ENCODE measurements at places on chromosomes 5 and 9.

GRCh38 chr9:126454215-126454614 is 127.6 kb downstream of the MVB12B start:
- DNase-seq, result no peak

GRCh38 chr9:124429530-124429867 is 14.3 kb upstream of the PSMB7 start:
- DNase-seq, result no peak

DNA sequence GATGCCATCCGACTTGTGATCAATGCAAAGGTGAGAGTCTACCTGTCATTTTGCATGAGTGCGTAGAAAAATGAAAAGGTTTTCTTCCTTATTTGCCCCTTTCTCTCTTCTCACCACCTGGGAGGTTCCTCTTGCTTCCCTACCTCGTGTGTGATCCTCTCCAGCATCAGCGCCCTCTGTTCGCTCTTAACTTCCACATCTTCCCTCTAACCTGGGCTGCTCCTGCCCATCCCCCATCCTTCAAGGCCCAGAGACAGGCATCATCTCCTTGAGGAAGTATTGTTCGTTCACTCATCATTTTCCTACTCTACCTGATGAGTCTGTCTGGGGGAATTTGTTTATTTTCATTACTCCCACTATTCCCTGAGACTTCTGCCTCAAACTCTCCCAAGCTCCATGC is 55.8 kb downstream of the RFK start:
- no peak for DNase-seq

DNA sequence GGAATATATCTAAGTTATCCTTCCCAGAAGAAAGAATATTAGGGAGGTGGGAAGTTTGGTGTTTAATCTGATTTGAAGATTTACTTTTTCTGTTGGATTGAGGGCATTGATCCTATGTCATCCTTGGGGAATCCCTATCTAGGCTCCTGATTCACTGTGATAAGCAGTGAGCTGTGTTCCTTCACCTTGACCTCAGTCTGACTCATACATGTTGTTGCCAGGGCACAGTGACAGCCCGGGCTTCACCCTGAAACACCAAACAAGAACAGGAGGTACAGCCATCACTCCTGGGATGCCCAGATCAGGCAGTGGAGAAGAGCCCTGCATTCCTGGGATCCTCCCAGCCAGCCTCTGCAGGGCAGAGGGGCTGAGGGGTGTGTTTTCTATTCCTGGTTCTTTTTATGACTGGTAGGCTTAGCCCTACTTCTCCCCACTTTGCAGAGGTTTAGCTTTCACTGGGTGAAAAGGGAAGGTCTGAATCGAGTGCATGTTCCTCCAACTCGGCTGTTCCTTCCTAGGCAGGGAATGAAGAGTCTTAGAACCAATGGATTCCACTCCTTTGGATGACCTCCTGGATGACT is 3.1 kb upstream of the FAM53C start:
- no peak for DNase-seq

DNA sequence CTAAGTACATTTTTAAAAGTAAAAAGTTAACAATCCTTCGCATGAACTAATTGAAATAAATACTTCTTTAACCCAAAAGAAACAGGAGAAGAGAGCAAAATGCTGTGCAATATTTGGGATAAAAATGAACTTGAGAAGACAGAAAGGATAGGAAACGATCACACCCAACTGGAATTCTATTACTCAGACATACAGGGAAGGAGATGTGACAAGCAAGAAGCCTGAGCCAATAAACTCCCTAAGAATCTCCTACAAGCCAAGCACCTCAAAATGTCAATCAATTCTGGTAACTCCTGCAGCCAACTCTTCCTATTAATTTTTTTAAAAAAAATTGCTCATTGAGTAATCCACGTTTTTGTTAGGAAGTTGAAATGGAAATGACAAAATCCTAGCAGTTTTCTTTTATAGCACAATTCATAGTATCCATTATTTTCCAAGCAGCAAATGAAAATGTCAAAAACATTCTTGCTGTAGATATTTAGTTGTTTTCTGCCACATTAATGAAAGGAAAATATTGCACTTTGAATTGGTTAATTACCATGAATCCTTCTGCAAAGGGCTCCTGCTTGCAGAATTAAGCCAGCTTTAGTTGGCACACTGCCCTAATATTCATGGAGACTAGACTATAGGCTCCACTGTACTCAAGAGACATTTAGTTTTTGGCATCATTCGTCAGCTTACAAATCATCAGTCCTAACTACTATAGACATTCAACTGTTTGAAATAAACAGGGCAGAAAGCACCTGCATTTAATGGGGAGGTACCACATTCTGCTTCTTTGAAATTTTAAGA is 89.0 kb downstream of the RFX3 start:
- DNase-seq, result no peak

- no peak for DNase-seq
These were observed 373.7 kb downstream of the ENC1 start for GRCh38 chr5:74266836-74267235.

DNA sequence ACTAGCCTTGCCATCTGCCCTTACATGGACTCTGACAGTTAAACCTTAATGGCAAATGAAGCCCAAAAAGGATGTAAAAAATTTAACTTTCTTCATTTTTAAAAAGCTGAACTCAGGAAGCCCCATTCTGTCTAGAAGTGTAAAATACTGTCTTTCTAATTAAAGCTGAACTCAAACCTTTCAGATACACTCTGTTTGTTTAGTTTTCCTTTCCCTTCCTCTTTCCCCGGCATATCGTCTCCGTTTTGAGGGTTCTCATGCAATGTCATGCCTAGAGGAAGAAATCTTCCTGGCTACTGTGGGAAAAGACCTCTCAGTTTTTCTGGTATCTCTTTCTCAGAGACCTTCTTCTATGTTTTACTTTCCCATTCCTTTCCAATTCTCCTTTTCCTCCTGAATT is 841.5 kb downstream of the DTWD2 start:
- DNase-seq, result no peak

GRCh38 chr5:123285122-123286023 is 137.8 kb downstream of the CEP120 start:
- no peak for DNase-seq

DNA sequence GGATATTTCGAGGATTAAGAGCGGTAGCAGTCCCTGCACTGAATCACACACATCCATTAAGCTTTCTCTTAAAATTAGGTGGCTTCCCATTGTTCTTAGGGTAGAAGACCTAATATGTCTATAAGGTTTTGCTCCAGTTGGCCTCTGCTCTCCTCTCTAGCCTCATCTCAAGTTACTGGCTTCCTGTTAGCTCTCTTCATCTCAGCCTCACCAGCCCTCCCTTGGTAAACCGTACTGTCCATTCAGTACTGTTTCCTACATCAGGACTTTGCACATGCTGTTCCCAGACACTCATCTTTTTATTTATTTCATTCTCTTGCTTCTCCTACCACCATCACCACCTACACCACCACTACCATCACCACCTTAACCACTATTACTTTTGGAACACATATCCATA is 428.6 kb downstream of the PDE4D start:
- no peak for DNase-seq

DNA sequence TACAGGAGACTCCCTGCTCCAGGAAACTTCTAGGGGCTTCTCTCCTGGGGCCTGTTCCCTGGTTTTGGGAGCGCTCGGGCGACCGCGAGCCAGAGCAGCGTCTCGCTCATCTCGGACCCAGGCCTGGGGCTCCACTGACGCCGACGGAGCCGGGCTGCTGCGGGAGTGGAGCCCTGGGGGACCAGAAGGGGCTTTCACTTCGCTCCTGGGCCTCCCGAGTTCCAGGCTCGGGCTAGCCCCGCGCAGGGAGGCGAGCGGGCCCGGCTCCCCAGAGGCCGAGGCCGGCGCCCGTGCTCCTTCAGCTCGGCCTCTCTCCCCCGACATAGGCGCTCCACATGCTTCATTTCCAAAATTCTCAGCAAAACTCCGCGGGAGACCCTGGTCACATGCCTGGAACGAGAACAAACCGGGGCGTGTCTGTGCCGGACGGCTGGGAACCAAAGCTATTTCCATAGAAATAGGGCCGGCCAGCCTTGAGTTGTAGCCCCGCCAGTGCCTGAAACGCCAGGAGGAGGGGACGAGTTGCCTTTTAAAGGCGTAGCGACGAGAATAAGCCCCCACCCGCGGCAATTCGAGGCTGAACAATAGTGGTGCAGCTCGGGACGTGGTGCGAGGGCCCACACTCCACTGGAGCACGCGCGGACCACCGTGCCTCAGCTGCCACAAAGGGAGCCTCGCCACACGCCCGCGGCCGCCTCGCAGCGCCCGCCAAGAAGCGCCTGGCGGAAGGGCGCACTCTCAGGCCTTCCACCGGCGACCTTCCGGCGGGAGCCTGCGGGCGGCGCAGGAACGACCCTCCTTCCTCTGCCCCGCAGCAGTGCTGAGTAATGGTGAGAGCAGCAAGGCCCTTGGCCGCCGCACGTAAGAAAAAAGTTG is 1.1 kb upstream of the G3BP1 start:
- DNase-seq, result peak; percentile 59

- no peak for DNase-seq
These were observed 127.5 kb upstream of the RETREG1 start for GRCh38 chr5:16744164-16744880.

DNA sequence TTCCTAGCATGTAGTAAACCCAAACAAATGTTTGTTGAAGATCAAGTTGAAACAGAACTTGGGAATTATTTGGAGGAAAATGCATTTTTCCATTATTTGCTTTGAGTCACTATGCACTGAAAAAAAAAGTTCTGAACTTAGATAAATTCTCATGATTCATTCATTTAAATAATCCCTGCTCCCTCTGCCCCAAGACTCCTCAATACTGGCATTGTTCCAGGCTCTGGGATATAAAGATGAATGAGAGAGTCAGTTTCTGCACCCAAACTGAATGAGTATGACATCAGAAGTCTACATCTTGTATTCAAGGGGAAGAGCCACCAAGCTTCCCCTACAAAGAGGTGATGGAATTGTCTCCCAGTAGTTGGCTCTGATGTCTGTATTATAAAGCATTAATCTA is 123.9 kb downstream of the SEC61B start:
- no peak for DNase-seq

GRCh38 chr5:79756076-79756475 is 66.4 kb downstream of the CMYA5 start:
- no peak for DNase-seq

DNA sequence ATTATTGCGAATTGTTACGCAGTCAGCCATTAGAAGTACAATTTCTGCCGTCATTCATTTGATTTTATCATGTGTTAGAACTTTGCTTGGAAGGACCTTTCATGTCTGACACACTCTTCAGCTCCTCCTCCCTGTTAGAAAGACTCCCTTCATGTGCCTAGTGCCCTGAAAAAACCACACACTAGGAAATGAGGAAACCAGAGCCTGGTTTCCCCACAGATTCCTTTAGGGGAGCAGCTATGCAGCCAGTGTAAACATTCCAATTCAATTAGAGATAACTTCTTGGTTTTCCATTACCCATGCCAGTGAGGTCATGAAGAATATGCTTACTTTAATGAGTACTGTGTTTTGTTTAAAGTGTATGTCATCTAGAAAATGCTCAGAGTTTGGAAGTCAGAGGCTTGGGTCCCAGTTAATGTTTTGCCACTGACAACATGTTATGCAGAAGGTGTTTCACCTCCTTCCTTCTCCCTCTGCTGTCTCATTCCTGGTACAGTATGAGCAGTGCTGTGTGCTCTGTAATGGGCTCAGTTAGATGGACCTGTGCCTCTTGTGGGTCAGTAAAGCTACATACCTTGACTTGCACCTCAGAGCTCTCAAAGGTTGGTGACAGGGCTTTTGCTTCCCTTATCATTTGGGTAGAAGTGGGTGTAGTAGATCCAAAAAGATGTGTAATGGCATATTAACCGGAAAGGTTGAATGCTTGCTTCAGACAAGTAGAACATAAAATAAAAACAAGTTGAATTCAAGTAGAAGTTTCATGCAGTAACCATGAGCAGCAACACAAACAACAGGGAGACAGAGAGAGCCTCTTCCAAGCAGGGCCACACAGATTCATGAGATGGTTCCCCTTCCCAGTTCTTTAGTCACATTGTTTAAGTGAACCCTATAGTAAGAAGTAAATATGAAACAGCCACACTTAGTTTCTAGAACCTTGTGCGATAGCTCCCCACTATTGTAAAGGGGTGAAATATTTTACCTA is 52.6 kb upstream of the TNFAIP8 start:
- DNase-seq, result no peak

DNA sequence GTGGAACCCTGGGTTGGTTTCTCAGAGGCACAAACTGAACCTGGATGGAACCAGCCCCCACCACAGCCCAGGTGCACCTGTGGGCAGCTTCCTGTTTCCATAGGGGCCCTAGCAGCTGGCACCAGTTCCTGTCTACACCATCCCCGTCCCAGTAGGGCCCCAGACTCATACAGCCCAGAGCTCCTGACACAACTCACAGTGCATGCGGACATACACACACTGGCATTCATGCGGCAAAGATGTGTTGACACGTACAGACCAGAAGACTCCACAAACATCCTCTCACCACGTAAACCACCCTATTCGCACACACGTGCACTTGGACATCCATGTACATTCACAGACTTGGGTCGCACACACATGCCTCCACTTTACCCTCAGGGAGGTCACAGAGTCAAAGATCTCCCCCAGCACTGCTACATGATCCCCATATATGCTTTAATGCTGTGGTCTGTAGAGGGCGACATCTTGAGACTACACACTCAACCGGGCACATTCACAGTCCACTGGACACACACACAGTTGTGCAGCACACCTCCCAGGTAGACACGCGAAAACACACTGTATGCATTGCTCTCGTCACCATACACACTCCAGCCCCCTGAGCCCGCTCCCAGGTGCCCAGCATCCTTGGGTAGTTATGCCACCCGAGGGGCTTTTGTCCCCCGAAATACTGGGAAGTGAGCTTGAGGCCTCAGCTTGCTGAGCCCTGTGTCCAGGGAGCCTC is 22.4 kb downstream of the CXXC5 start:
- peak; percentile 62 for DNase-seq

Data from GM12891 (cell line).